COLO829 (cell line): ENCODE measurements at places on chromosomes 3 and 15.

DNA sequence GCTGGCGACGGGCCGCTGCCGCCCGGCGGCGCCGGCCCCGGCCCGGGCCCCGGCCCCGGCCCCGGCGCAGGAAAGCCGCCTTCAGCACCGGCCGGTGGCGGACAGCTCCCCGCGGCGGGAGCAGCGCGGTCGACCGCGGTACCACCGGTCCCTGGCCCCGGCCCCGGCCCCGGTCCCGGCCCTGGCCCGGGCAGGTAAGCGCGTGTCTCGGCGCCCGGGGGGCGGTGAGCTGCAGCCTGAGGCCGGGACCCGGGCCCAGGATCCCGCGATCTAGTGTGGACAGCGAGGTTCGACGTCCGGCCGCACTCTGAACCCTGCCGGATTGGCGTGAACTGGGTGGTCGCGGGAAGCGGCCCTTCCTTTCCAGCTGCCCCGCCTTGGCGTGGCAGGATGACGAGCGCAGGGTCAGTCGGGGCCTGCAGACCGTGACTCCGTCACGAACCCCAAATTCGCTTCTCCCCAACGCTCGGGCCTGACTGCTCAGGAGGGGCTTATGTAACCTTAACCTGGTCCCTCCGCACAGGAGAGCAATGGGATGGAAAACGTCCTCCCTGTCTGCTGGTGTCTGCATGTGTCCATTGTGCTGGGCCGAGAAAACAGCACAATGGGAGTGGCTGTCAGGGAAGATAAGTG lies 472 bp downstream of the BSN start:
- peak; percentile 29 for DNase-seq

DNA sequence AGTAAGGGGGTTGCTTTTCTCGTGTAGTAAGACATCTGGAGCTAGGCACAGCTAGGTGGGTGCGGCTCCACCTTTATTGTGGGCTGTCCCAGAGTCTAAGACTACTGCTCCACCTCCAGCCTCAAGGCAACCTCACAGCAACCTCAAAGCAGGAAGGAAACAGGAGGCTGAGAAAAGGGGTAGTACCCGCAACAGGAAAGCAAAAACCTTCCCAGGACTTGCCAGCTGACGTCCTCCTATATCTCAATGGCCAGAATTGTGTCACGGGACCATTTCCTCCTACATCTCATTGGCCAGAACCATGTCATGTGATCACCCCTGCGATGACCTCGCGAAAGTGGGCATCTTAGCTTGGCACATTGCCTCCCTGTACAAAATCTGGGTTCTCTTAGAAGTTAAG lies 4.3 kb upstream of the GPR160 start:
- DNase-seq: no peak

GRCh38 chr3:129162729-129163579 lies 2.1 kb upstream of the ISY1 start:
- no peak for DNase-seq

DNA sequence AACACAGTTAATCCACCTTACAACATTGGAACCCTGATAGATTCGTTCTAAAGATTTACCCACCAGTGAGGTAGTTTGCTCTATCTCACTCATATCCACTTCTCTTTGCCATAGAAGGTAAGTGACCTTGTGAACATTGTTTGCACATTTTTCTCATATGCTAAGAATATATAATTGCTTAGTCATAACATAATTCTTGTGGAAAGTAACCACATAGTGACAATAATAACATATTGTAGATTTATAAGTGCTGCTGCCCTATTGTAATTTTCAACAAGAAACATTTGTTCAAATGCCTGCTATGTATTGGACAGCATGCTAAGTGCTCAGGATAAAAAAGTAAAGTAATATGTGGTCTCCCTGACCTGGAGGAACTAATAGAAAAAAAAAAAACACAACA lies 554.2 kb upstream of the KCNMB2 start:
- no peak for DNase-seq

DNA sequence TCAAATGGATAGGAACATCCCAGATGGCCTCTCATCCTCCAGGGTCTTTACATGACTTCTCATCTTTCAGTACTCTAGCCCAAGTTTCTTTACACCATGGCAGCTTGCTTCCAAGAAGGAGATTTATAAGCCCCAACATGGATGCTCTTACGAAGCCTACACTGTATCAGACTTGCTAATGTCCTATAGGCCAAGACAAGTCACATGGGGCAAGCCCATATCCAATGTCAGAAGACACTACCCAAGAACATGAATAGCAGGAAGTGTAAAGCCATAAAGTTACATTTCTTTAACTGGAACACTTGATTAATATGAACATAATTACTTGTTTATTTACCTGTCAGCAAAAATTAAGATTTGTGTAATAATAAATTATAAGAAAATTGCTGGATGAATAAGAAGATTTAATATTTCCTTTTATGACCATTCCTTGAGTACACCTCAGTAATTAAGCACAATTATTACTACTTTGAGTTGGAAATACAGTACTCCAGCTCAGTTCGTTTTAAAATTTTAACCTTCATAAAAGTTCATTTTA lies 5.1 kb downstream of the SPESP1 start:
- no peak for DNase-seq
